ENCODE measurements at places on chromosomes 13 and 19. TPM values are rescaled to one million over a fixed set of nuclear protein-coding genes. Genes with fewer than 3 reads are reported as not detected.

DNA sequence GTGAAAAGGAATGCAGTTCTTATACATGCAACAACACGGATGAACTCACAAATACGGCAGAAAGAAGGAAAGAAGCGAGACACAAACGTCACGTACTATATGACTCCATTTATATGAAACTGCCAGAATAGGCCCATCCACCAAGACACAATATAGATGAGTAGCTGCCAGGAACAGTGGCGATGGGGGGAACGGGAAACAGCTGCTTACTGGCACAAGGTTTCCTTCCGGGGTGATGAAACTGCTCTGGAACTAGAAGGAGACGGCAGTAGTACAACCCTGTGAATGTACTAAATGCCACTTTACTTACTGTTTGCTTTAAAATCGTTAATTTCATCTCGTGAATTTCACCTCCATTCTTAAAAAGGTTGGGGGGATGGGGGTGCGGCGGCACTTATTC, 28.9 kb downstream of the MLLT1 start:
- H3K27me3 ChIP-seq = no peaks in the 10 kb centered on the region
- H3K4me1 ChIP-seq = no peaks in the 10 kb centered on the region
- no peak for DNase-seq
- no peak overlapping the region for H3K27ac ChIP-seq
- no peak overlapping the region for H3K4me3 ChIP-seq

DNA sequence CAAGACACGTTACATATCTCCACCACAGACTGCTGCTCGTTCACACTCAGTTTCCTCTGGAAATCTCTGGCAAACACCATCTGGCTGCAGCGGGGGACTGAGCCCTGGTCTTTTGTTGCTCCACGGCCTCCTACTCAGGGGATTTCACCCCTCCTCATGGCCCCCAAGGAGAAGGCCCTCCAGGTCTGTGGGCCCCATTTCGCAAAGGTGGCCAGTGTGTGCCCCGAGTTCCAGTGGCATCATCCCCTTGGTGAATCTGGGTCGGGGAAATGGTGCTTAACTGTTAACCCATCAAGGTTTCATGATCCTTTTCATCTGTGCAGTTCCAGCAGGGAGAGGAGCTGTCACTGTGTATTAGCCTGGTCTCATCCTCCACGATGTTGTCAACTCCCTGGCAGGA, 235.4 kb upstream of the MAB21L1 start:
- DNase-seq = no peak
- H3K36me3 ChIP-seq = no peaks in the 10 kb centered on the region
- no peak overlapping the region for H3K27ac ChIP-seq
- H3K27me3 ChIP-seq = no peaks in the 10 kb centered on the region

GRCh38 chr19:43353606-43354304, at the start of gene CD177:
Gene CD177, plus strand, starts transcription at chr19:43353686. Its CDS starts 29 bp downstream, at chr19:43353715.
- H3K27ac ChIP-seq = no peak within 1 kb of the TSS
- no peaks in the 10 kb centered on the region for H3K36me3 ChIP-seq
- no peaks in the 10 kb centered on the region for H3K27me3 ChIP-seq
- no peak within 1 kb of the TSS for H3K4me3 ChIP-seq
- DNase-seq = no peak

The ZNF471 gene
- total RNA-seq = 2.5 TPM

The NUP58 gene
- 109 TPM for total RNA-seq

Data from SJCRH30 (cell line).